ENCODE measurements at places on chromosomes 2 and 18.

DNA sequence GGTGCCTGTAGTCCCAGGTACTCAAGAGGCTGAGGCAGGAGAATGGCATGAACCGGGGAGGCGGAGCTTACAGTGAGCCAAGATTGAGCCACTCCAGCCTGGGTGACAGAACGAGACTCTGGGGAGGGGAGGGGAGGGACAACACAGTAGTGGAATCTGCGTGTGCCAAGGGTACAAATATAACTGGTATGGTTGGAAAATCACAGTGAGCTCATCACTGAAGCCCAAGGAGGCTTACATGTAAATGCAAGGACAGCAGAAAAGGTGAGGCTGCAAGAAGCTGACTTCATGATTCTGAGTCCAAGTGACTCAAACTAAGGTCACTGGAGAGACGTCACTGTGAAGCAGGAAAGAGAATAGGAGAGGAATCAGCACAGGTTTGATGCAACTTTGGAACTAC lies 9.2 kb downstream of the SEPTIN10 start:
- DNase-seq = no peak

- no peak for DNase-seq
Measured at GRCh38 chr2:19120181-19120580, 238.2 kb downstream of the OSR1 start.

DNA sequence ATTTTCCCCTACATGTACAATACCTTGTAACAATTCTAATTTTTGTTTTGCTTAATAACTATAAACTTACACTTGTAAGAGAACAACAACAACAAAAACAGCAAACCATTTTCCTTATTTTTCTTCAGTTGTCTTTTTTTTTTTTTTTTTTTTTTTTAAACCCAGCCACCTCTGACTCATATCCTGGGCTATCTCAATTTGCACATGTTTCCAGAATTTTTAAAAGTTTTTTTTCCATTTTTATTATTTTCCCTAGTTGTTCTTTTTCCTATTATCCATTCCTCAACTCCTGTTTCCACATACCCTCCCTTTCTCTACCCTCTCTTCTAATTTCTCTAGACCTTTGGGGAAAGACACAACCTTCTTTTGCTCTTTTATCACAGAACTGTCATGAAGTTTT lies 112.5 kb downstream of the EFEMP1 start:
- DNase-seq = no peak

- DNase-seq = no peak
Measured at GRCh38 chr18:7846335-7846734, 279.2 kb downstream of the PTPRM start.

DNA sequence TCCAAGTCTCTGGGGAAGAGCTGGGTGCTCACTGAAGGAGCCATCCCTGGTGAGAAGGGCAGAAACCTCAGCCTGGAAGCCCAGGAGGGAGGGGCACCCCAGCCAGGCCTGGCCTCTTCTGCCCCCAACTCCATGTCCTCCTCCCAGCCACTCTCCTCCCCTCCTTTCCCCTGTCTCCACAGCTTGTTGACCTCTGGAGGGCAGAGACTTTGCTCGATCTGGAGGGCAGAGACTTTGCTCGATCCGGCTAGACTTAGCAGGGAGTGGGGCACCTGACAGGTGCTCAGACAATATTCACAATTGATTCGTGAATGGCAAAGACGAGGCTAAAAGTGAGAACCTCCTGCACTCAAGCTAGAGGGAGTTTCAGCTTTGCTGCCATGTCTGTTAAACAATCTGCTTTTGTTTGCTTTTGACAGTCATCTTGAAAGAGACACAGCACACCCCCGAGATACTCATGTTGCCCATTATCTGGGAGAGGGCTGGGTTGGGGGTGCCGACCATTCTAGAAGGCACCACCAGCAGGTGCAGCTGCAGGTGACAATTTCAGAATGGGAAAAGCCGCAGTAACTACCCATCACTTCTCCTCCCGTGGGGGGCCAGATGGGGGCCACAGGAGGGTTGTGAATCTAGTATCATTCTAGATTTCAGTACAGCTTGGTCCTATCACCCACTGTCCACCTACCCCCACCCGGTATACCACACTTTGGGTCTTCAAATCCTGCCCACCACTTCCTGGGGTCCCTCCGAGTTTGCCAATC lies 54.8 kb downstream of the DNMT3A start:
- no peak for DNase-seq

GRCh38 chr18:77102259-77103040 lies 30.1 kb downstream of the MBP start:
- no peak for DNase-seq

DNA sequence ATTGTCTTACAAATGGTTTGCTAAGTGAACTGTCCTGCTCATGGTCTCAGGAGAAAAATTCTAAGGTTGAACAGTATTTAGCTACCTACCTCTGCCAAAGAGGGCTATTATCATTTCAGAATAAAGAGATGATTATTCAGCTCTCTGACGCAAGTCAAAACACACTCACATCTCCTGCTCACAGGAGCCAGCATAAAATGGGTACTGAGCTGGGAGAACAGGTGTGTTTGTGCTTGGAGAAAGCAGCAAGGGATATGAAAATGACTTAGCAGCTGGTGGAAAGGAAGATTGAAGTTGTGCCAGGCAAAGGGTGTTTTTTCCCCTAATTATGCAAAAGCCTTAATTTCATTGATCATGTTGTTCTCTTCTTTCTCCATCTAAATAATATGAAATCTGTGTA lies 47.3 kb upstream of the TANK start:
- no peak for DNase-seq

GRCh38 chr2:207482630-207483029 lies 47.1 kb upstream of the CREB1 start:
- no peak for DNase-seq

GRCh38 chr2:176368349-176368748 lies 99.1 kb downstream of the MTX2 start:
- DNase-seq = no peak

- no peak for DNase-seq
Measured at GRCh38 chr2:211390536-211391188, 834.3 kb downstream of the CPS1 start.

Measured in dorsolateral prefrontal cortex (tissue), 122 donors.